ENCODE measurements at places on chromosomes 16 and 17.

GRCh38 chr16:12082226-12082887, 105.8 kb downstream of the SNX29 start:
- no peak for DNase-seq

DNA sequence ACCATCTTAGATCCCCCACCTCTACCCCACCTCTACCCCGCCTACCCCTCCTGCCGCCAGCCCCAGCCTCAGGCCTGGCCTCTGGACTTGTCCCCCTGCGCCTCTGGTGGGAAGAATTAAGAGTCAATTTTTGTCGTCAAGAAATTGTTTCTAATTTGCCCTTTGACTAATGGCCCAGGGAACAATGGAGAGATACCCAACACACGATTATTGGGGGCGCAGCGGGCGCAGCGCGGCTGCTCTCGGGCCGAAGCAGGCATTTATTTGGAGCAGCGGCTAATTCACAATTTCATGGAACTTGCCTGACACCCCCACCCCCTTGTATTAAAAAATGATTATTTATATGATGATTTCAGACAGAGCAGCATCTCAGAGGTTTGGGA, 4.4 kb upstream of the BAHCC1 start:
- no peak for DNase-seq

GRCh38 chr17:30222721-30223175, 12.7 kb downstream of the SLC6A4 start:
- no peak for DNase-seq

- no peak for DNase-seq
Observed at GRCh38 chr17:15351478-15351840, 10.1 kb upstream of the TEKT3 start.

DNA sequence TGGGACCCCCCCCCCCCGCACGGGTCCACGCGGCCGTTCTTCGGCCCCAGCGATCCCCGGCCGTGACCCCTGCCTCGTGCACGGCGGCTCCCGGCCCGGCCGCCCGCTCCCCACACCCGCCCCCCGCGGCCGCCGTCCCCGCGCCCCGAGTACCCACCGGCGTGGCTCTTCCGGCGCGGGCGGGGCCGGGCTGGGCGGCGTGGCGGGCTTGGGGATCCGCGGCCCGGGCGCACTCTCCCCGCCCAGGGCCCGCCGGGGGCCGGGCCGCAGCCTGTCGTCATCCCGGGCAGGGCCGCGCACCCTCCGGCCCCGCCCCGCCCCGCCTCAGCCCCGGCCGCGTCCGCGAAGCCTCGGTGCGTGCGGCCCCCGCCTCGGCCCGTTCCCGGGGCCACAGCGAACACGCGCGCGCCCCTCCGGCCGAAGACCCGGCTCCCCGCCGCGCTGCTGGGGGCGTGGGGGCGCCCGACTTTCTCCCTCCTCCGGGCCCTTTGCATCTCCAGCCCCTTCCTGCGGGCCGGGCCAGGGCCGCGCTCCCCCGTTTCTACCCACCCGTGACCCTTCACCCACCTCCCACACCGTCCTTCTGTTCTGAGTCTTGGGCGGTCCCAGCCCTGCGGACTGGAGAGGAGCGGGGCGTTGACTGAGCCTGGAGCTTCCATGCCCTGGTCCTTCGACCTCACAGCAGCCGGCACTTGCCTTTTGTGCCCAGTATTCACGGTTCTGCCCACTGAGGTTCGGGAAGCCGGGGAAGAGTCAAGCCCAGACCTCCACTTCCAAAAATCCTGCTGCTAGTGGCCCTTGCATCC, 840 bp downstream of the MYO1C start:
- DNase-seq: no peak

- DNase-seq: no peak
Observed at GRCh38 chr17:65268832-65269231, 131.7 kb downstream of the RGS9 start.

DNA sequence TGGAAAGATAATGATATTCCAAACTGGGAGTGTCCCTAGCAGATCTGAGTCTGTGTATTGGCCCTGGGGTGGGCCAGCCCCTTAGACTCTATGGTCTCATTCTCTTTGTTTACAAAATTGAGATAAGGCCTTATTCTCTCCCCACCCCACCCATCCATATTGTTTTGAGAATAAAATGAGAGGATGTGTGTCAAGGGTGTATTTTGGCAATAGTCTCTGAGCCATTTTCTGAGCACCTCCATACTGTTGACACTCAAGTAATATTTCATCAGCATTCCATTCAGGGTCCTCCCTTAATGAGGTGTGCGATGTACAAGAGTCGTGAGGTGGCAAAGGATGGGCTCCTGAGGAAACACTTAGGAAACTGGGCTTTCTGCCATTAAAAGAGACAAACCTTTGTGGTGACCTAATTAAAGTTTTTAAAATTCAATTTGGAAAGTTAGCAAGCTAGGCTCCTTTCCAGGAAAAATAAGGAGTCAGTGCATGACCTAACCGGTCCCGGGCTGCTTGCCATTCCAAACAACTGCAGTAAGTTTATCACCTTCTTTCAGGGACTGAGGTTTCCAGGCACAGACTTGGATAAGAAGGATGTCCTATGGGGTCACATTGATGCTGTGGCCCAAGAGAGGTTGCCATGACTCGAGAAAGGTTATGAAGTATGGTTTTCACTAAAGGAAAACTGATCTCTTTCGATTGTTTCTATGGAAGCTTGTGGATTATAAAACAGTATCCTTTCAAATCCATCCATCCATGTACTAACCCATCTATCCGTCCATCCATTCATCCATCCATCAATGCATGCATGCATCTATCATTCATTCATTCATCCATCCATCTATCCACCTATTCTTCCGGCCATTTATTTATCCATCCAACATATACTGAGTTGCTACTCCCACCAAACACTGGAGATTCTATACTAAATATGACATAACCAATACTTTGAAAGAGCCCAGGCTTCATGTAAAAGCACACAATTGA, 443.3 kb downstream of the UTP18 start:
- DNase-seq: no peak

DNA sequence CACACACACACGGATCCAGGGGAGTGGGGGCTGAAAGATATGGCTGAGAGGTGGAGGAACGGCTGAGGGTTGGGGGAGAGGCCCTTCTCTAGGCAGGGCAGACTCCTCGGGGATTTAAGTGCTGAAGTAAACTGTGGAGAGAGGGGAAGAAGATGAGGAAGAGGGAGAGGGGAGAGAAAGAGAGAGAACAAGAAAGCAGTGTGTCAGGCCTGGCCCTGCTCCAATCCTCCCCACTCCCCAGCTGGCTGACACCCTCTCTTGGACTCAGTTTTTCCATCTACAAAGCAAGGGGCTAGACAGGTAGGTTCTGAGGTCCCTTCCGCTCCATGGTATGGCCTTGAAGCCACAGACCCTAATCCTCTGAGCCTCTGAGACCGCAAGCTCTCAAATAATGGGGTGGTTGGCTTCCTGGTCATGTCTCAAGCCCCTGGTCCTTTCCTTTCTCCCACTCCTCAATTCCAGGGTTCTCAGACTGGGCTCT, 2.0 kb downstream of the VAMP2 start:
- DNase-seq: no peak

GRCh38 chr17:43873815-43874214, 26.8 kb downstream of the CD300LG start:
- DNase-seq: no peak

DNA sequence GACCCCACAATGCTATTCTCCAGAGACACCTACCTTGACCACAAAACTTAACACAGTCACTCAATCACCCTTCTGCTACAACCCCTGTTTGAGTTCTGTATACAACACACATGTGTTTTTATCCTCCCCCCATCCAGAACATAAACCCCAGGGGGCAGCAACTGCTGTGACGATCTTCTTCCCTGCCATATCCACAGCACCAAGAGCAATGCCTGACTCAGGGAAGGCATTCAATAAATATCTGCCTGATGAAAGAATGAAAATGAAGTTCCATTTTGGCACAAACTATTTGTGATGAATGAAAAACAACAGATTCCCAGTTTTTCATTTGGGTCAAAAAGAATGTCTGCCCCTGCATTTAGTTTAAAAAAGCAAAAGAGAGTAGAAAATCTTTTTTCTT, 27.0 kb downstream of the ASIC2 start:
- DNase-seq: no peak

DNA sequence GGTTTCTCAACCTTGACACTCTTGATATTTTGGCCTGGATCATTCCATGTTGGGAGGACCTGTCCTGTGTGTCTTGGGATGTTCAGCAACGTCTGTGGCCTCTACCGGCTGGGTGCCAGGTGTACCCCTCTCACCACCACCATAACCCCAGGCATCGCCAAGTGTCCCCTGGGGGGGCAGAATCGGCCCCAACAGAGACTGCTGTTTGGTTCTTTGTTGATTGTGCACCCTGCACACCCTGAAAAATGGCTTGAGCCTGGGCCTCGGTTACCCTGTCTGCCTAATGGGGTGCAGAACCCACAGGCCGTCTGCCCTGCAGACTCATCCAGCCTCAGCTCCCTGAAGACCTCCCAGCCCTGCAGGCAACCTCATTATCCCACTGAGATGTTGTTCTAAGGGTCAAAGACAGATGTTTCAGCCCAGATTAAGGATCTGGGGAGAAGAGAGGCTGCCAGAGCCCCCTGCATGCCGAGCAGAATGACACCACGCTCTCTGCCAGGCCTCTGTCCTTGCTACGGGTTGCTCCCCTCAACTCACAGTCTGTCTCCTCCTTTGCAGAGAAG, 9.2 kb downstream of the CACNG1 start:
- no peak for DNase-seq

- no peak for DNase-seq
Observed at GRCh38 chr16:58684001-58684353, 593 bp downstream of the SLC38A7 start.

- DNase-seq: no peak
Observed at GRCh38 chr17:50459756-50460155, 8.9 kb downstream of the CHAD start.

DNA sequence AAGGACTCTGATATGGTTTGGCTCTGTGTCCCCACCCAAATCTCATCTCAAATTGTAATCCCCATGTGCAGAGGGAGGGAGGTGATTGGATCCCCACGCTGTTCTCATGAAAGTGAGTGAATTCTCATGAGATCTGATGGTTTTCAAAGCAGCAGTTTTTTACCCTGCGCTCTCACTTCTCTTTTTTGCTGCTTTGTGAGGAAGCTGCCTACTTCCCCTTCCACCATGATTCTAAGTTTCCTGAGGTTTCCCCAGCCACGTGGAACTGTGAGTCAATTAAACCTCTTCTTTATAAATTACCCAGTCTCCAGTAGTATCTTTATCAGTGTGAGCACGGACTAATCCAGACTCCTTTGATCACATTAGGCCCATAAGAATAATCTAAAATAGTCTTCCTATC, 719.7 kb upstream of the CDH8 start:
- DNase-seq: no peak

DNA sequence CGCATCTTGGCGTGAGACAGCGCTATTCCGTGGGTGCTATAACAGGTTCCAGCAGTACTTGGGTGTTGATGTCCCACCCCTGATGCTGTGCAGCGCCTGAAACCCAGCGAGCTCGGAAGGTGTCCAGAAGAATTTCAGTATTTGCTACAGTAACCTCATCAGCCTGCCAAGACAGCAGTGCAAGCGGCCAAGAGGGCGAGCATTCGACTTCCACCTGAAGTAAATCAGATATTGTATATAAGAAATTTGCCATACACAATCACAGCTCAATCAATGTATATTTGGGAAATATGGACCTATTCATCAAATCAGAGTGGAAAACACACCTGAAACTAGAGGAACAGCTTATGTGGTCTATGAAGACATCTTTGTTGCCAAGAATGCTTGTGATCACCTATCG, 13.0 kb downstream of the APPBP2 start:
- no peak for DNase-seq

DNA sequence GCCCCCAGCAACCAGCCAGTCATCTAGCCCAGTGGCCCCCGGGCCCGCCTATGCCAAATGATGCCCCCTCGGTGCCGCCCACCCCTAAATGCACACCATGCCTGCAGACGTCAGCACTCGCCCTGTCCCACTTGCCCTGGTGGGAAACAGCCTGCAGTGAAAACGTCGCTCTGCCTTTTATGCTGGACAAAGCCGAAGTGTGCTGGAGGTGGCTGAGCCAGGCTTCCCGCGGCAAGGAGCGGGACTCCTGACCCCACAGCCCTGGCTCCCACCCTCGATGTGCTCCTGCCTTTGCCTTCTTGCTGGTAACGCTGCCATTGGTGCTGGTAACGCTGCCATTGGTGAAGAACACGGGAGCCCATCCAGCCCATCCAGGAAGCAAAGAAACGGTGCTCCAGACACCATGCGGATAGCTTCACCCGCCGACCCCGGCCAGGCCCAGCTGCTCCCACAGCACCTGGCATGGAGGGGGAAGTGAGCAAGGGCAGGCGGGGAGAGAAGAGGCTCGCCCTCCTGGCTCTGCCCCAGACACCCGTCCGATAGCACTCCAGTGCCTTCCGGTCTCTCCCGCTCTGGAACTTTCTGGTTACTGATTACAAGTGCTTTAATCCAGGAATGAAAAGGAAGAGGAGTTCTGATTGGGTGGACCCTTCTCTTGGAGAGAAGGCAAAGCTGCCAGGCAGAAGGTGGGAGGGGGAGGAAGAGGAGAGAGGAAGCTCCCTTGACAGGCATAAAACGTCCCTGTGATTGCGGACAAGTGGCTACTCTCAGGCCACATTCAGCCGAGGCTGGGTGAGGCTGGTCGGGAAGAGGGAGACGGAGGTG, 4.0 kb upstream of the BAIAP2 start:
- no peak for DNase-seq

DNA sequence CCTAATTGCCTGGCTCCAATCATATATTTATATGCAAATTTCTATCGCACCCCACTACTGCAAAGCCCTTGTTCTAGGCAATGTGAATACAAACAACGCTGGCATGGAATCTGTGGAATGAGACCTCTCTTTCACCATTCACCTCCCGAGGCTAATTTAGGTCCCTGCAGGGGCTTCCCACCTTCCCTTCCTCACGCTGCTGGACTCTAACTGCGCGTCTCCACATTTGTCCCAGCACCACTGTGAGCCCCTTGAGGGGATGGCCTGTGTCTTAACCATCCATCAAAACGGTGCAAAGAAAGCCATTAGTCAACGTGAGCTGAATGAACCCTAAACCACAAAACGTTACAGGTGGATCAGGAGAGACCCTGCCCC, 1.6 kb downstream of the TMEM114 start:
- DNase-seq: no peak

GRCh38 chr16:24689128-24689527, 40.3 kb upstream of the TNRC6A start:
- no peak for DNase-seq

DNA sequence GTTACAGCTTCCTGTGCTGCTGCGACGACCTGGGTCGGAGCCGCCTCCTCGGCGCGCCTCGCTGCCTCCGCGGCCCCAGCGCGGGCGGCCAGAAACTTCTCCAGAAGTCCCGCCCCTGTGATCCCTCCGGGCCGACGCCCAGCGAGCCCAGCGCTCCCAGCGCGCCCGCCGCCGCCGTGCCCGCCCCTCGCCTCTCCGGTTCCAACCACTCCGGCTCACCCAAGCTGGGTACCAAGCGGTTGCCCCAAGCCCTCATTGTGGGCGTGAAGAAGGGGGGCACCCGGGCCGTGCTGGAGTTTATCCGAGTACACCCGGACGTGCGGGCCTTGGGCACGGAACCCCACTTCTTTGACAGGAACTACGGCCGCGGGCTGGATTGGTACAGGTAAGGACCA, 746 bp downstream of the HS3ST2 start:
- no peak for DNase-seq

- no peak for DNase-seq
Observed at GRCh38 chr16:1106659-1107058, 10.6 kb upstream of the C1QTNF8 start.

GRCh38 chr16:50924759-50925545, 183.1 kb downstream of the CYLD start:
- no peak for DNase-seq

- DNase-seq: peak; percentile 91
Observed at GRCh38 chr17:7234083-7234951, at the start of gene DVL2. Gene DVL2, minus strand, starts transcription at chr17:7234517. Its CDS starts 255 bp downstream, at chr17:7234262.

- no peak for DNase-seq
Observed at GRCh38 chr17:21031756-21032396, 10.9 kb downstream of the USP22 start.

GRCh38 chr17:12995106-12995895, 22.5 kb downstream of the ELAC2 start:
- no peak for DNase-seq

Measured in activated CD4-positive, alpha-beta T cell treated with anti-CD3 and anti-CD28 coated beads for 24 hours (primary cell).